Left lung (tissue), 14 donors: ENCODE measurements at places on chromosomes 7 and 10.
A peak's percentile ranks its signal among the peaks of the same experiment; 100 is the strongest.

GRCh38 chr10:74542077-74542476 lies 284.3 kb upstream of the KAT6B start:
- peak; percentile 68 for DNase-seq

- DNase-seq = no peak
These were observed 199.9 kb downstream of the KLF6 start for GRCh38 chr10:3584926-3585784.

- no peak for DNase-seq
These were observed 50.6 kb downstream of the PDK4 start for GRCh38 chr7:95545673-95546072.

DNA sequence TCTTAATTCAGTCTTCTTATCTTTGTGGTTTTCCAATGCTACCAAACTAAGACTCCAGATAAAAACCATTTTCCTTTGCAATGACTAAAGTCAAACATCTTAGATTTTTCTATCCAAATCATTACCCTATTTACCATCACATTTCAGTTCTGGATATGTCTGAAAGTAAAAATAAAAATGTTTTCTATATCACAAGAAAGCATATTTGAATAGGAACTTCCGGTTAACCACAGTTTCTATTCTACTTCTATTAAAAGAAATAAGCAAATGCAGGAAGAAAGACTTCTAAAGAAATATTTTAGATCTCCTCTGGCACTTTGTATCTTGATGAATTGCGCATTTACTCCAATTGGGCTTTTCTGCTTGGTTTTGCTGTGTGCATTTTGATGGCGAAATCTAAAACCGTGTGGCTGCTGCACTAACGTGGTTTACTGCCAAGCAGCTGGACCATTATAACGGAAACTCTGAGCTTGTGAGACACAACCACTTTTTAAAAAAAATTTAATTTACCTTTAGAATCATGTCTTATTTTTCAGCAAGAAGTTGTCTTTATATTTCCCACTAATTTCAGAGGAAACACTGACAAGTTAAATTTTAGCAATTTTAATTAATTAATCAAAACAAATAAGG lies 146.1 kb downstream of the VPS50 start:
- DNase-seq = no peak

- no peak for DNase-seq
These were observed 155.1 kb downstream of the OR13A1 start for GRCh38 chr10:45160271-45160670.

DNA sequence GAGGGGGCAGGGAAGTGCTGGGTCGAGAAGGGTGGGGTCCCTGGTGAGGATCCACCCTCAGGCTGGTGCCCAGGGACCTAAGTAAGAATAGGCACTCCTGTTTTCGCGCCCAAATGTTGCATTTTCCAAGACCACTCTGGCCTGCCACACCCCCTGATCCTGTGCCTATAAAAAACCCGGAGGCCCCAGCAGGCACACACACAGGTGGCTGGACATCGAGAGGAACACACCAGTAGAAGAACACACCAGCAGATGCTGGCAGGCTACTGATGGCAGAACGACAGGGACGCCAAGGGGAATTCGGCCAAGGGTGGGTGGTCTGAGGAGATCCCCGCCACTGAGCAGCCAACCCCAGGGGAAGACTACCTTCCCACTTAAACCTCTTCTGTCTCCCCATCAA lies 633.9 kb upstream of the POT1 start:
- DNase-seq = peak; percentile 41

- no peak for DNase-seq
These were observed 8.0 kb downstream of the OR9A2 start for GRCh38 chr7:143018931-143019330.

DNA sequence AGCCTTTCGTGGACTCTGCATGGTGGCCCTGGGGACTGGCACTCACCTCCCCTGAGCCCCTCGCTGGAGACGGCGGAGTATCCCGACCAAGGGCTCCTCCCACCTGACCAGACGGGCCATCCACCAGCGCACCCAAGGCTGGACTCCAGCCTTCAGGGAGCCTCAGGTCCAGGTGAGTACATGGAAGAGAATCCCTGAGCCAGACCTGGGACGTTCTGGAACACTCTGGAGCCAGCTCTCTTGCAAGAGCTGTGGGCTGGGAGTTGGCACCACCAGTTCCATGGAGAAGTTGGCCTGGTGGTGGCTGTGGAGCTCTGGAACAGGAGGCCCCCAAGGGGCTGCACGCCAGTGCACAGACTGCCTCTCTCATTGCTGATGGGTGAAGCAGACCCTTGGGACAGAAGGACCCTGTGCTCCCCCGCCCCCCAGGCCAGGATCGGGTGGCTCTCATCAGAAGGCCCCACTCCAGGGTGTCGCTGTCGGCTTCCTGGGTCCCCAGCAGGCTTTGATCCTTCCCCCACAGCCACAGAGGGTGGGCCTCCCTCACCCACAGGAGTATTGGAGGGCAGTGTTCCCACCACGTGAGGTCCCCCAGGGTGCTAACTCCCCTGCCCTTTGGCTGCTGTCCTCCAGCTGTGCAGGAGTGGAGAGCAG lies 189.9 kb downstream of the EBF3 start:
- no peak for DNase-seq

DNA sequence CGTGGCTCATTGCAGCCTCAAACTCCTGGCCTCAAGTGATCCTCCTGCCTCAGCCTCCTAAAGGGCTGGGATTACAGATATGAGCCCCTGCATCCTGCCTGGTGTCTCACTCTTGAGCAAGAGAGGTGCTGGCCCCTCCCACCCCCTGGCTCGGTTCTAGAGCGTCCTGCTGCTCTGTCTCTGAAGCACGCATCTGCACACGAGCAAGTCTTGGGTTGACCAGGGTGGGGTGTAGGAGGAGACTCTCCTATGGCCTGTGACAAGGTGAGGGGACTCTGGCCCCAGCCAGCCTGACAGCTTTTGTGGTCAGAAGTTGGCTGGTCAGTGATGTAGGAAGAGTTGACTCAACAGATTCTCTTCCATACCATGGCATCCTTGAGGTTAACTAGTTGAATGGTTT lies 110.7 kb upstream of the CARD11 start:
- DNase-seq = no peak

DNA sequence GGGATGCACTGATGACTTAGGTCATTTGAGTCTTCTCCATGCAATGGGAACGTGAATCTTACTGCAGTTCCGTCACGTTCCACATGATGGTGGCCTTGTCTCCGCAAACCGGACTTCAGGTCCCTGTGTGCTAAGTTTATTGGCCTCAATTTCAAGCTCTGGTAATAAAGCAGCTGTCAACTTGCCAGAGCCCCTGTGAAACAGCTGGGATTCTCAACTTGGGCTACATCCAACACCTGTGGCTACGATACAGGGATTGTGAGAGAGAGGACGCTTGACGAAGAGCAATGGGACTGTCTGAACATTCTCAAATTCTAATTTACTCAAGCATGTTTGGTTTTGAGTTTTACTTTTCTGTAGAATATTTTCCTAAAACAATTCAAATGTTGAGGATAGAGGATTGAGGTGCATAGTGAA lies 174.2 kb downstream of the PTN start:
- peak; percentile 73 for DNase-seq

DNA sequence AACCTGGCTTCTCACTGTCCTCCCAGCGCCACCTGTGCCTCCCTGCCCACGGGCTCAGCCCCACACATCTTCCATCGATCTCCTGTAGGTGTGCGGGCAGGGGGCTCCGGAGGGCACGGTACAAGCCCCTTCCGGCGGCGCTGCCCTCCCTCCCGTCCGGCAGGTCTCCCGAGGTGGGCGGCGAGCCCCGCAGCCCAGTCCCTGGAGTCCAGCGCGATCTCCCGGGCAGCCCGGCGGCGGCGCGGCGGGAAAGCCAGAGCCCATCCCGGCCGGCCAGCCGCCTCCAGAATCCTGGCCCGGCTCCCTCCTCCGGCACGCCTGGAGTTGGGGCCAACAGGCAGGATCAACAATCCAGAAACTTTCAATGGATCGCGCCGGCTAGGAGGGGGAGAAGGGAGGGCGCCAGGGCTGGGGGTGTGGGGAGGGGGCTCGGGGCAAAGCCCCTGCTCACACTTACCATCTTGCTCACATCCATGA lies 100.1 kb downstream of the HIP1 start:
- DNase-seq = peak; percentile 37

DNA sequence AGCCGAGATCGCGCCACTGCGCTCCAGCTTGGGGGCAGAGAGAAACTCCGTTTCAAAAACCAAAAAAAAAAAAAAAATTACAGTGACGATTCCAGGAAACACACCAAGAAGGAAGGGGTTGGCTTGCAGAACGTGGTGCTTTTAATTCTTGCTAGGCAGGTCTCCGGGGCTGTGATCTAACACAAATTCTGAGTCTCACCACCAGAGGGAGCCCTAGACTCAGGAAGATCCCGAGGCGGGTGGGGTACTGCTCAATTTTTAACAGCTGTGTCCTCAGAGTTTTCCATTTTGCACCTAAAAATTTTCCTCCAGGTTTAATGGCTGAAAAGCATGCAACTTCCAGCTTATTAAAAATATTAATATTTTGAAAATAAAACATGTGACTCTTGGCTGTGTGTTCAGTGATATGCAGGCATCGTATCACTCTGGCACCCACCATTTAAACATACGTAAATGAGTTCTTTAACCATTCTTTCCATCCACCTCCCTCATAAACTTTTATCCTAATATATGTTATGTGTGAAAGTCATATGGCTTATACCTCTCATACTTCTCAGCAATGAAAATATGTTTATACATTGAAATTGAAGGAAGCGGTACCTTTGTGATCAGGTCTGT lies 26.5 kb upstream of the NUB1 start:
- peak; percentile 56 for DNase-seq

GRCh38 chr7:131106681-131107336 lies 220.9 kb upstream of the MKLN1 start:
- peak; percentile 88 for DNase-seq

DNA sequence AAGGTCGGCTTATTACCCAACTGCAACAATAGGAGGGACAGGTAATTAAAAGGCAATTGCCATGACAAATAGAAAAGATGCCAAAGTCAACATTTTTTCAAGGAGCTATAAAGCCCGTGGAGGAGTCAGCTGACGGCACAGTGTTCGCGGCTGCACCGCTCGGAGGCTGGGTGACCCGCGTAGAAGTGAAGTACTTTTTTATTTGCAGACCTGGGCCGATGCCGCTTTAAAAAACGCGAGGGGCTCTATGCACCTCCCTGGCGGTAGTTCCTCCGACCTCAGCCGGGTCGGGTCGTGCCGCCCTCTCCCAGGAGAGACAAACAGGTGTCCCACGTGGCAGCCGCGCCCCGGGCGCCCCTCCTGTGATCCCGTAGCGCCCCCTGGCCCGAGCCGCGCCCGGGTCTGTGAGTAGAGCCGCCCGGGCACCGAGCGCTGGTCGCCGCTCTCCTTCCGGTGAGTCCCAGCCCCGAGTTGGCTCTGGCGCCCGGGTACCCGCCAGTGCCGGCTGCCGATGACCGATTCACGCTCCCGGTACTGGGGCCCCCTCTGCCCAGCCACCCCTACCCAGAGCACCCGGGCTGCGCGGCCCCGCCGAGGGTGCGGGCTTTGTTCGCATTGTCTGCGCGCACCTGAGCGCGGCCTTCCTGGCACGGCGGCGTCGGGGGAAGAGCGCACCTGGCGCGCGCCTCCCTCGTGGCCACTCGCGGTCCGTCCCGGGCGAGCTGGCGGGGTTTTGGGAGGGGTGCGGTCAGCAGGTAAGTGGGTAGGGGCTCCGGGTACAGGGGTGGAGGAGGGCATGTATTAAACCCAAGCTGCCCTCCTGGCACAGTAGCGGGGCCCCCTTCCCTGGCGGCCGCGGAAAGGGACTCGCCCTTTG lies at the start of gene VWA2:
Gene VWA2 (plus strand): TSS at position 138 of the 877 bp plus-strand sequence. CDS start 9,460 bp downstream, outside the sequence.
- peak; percentile 58 for DNase-seq

- no peak for DNase-seq
These were observed 72.0 kb upstream of the CALCR start for GRCh38 chr7:93646538-93646937.

DNA sequence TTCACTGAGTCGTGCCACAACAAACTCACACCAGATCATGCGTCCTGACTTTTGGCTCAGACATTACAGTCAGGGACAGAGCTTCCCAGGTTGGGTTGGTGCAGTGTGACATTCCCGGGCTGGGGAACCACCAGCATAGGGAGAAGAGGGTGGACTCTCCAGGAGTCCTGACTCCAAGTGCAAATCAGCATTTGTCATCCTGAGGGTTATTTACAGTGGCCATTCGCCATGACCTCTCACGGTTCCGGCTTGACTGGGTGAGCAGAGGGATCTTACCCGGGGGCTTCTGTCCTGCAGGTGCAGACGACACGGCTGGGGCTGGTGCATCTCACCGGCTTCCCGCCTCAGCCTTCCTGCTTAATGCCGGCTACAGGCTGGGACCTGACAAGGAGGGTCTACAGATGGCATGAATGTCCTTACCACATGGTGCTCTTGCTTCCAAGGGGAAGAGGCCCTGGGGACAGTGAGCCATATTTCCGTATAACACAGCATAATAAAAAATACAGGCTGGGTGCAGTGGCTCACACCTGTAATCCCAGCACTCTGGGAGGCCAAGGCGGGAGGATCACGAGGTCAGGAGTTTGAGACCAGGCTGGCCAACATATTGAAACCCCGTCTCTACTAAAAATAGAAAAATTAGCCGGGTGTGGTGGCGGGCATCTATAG lies 12.5 kb upstream of the INTS1 start:
- peak; percentile 59 for DNase-seq

DNA sequence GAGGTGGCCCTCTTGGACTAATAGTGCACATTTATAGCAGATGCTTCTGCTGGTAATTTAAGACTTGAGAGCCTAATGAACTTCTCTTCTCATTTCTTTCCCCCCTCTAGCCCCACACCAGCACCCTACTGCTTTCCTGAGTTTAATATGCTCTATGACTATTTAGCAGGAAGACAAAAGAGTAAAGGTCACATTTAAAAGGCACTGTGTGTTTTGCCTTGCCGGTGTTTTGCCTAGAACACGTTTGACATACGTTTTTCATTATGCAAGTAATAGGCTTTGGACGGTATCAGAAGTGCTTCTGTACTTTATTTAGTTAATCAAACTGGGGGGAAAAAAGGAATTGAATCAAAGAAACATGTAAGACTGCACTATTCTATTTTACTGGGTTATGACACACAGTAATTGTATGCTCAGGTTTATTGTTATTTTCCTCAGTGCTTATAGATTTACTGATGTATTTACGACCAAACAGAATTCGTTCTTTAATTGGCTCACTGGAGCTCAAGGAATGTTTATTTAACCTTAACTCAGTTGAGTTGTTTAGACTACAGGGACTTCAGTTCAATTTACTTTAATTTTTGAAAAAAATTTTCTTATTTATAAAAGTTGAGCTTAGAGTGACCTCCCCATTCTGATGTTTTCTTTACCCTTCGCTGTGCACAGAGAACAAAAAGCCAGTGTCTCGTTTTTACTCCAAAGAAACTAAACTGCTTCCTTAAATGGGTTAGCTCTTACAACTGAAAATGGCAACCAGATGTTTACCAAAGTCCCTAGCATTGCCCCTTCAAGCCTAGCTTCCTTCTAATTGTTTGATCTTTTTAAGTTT lies 35.4 kb downstream of the CPED1 start:
- no peak for DNase-seq

DNA sequence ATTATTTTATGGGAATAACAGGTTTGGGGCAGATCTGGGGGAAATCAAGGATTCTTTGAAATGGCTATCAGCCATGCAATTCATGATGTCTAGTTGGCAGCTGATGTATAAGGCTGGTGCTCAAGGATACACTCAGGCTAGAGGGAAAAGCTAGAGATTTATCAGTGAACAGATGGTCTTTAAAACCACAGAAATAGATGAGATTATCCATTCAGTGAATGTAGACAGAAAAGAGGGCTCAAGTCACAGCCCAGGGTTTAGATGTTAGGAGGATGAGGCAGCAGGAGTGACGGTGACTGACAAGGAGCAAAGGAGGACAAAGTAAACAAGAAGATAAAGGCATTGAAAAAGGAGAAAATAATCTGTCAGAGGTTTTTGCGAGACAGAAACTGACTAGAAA lies 238.7 kb downstream of the CDK14 start:
- DNase-seq = no peak
